ENCODE measurements at places on chromosomes 2 and 18.
A peak's percentile ranks its signal among the peaks of the same experiment; 100 is the strongest.

GRCh38 chr2:42186945-42187632 is 17.9 kb downstream of the EML4 start:
- no peak for DNase-seq

- DNase-seq, result no peak
Measured at GRCh38 chr2:236089271-236090026, 78.7 kb downstream of the GBX2 start.

GRCh38 chr18:54323970-54324369 is 33.7 kb downstream of the STARD6 start:
- DNase-seq, result no peak

DNA sequence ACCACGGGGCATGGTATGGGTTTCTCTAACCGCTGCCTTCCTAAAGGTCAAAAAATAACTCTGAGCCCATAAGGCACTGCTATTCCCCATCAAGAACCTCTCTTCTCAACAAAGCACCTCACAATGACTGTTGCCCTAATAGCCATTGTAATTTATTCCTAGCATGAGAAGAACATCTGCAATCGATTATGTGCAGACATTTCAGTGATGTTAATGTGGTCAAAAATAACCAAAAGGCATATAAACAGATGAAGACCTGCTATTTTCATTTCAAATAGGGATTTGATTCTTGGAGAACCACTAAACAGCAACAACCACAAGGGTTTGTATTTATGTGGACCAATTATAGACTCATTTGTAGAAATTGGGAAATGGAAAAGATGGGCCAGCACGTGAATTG is 356.6 kb downstream of the FBXO15 start:
- DNase-seq, result no peak

DNA sequence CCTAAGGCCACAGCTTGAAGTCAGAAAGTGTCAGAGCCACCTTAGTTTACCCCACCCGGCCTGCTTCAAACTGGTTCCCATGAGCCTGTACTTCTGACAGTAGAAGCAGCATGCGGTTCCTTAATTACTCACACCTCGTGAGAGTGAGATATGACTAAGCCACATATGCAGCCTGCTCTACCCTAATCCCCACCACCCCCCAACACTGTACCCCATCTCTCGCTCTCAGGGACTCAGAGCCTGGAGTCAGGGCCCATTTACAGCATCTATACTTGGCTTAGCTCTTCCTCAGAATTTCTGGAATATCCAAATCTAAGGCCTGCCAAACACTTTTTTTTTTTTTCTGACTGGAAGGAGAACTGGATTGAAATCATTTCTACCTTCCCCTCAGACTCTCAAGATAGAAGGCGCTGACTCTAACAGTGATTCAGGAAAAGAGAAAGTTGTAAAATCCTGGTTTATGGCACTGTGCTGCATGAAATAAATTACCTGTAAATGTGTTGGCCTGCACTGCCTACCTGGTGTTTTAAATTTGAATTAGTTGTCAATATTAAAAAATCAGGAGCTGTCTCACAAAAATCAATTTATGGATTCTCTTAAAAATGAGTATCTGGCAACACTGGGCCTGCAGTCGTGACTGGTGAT is 360.0 kb downstream of the RND3 start:
- DNase-seq, result no peak

GRCh38 chr18:79871026-79871390 is 73.3 kb downstream of the KCNG2 start:
- no peak for DNase-seq

GRCh38 chr2:212076456-212076855 is 462.1 kb downstream of the ERBB4 start:
- no peak for DNase-seq

- DNase-seq, result no peak
Measured at GRCh38 chr2:44470151-44470550, 108.4 kb downstream of the CAMKMT start.

GRCh38 chr2:14082640-14083039 is 549.9 kb upstream of the LRATD1 start:
- no peak for DNase-seq

DNA sequence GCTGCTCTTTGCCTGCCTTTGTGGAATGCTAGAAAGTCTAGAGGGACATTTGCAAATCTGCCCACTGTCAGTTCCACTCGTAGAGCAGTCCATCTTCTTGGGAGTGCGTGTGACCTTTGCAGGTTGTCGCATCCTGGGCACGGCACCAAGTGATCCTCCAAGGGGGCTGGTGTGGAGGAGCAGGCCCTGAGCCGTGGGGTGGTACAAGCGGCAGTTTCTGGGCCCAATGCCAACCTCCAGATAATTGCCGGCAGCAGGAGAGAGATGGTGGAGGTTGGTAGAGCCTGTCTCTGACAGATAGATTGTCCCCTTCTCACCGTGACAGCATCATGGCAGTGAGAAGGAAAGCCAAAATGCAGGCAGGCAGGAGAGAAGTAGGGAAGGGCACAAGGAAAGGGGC is 150.7 kb upstream of the SLC14A2 start:
- DNase-seq, result no peak

DNA sequence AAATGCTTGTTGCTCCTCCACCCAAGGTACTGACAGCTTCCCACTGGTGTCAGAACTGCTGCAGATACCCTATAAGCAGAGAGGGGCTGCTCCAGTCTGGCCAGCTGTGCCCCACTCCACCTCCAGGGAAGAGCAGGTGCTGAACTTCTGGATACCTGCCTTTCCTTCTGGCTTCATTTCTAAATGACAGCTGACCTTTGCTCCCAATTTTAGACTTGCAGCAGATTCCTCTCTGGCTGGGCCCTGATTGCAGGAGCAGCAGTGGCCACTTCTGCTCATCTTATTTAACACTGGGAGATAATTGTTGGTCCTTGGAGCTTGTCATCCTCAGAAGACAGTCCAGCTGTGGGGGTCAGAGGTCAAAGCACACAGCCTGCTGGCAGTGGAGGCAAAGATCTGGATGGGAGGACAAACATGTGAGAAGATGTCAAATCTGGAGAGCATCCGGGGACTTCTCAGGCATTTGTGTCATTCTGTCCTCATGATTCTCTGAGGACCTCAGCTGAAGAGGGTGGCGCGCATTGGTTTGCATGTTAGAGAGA is 38.9 kb downstream of the SETBP1 start:
- no peak for DNase-seq

DNA sequence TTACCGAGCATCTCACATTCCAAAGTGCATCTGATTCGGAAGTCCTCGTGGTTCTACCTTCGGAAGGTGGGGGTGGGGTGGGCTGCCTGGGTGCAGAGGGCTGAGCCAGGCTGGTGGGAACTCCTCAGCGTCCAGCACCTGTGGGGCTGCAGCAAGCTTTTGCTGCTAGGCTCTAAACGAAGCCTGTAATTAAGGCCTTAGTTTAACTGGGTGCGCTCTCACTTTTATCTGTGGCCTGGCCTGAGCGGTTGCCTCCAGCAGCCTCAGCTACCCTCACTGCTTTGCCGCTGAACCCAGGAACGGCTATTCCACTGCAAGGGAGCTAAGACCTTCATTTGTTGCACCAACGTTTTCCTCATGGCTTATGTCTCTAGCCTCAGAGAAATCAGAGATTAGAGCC is 48.4 kb downstream of the TMEM17 start:
- no peak for DNase-seq

- DNase-seq, result no peak
Measured at GRCh38 chr2:64212346-64212745, 68.1 kb upstream of the PELI1 start.

- DNase-seq, result no peak
Measured at GRCh38 chr2:28166956-28167355, 225.7 kb upstream of the FOSL2 start.

GRCh38 chr2:27369471-27370025 is 590 bp downstream of the EIF2B4 start:
- no peak for DNase-seq

DNA sequence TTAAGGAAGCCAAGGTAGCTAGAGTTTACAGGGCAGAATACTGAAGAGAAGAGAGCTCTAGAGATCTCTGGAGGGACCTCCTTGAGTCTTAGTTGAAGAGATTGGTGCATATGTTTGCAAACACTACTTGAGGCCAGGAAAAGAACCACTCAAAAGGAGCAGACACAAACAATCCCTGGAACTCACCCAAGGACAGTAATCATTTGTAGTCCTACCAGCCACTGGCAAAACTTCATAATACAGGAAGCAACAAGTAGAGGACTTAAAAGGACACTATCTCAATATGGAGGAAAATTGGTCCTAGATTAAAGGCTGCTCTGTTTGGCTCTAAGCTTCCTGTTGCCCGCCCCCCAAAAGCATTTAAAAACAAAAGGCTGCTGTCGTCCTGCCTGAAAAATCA is 46.9 kb upstream of the UBXN4 start:
- peak; percentile 85 for DNase-seq

GRCh38 chr18:32717126-32717525 is 55.7 kb downstream of the KLHL14 start:
- DNase-seq, result no peak

DNA sequence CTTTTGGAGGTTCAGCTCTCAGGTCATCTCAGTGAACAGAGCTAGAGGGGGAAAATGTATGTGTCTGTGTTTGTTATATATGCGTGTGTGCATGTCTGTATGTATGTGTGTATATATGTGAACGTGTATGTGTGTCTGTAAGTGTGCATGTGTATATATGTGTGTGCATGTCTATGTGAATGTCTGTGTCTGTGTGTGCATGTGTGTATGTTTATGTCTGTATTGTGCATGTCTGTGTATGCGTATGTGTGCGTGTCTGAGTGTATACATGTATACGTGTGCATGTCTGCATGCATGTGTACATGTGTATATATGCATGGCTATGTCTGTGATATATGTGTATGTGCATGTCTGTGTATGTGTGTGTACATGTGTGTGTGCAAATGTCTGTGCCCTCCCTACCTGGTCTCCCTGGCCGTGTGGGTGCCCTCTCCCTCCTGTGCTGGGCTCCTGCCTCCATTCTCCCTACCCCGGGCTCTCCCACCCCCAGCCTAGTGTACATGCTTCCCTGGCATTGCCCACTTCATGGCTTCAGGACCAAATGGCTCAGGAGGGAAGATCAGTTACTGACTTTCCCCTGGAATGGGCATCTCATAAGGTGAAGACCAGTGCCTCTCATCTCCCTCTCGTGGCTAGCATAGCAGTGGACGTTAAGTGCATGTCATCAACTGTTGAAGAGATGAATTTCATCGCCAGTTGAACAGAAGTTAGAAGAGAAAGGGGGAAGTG is 49.9 kb downstream of the TRAF3IP1 start:
- DNase-seq, result no peak

DNA sequence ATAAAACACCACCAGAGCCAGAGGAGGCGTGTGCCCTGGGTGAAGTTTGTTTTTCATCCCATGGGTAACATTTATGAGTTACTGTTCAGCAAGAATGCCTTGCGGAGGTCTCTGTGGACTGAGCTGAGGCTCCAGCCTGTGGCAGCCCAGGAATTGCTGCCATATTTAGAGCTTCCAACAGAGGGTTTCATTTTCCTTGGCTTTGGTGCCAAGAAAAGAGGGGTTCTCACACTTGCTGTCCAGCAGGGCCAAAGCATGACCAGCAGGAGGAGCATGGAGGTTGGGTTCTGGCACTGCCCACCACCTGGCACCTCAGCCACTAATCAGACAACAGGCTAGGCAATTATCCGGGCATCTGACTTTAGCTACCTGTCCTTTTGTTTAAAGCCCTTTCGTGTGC is 36.7 kb downstream of the EPAS1 start:
- DNase-seq, result no peak

GRCh38 chr2:60296219-60296955 is 257.1 kb downstream of the BCL11A start:
- no peak for DNase-seq

DNA sequence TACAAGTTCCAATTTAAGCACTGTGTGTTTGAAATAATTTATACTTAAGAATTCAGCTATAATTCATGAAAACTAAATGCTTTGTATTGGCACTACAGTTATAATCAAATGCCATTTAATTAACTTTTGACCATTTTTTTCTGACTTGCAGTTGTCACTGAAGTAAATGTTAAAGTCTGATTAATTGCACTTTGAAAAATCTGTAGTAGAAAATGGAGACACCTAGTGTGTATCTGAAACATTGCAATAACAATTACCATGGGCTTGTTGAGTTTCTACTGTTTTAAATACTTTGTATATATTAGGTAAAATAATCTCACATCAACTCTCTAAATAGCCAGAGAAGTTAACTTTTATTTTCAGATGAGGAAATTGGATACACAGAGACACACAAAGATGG is 458.6 kb upstream of the FSIP2 start:
- DNase-seq, result no peak

- DNase-seq, result no peak
Measured at GRCh38 chr2:161036926-161037325, 123.3 kb upstream of the TANK start.

GRCh38 chr2:168624028-168624427 is 168.0 kb downstream of the CERS6 start:
- DNase-seq, result no peak

DNA sequence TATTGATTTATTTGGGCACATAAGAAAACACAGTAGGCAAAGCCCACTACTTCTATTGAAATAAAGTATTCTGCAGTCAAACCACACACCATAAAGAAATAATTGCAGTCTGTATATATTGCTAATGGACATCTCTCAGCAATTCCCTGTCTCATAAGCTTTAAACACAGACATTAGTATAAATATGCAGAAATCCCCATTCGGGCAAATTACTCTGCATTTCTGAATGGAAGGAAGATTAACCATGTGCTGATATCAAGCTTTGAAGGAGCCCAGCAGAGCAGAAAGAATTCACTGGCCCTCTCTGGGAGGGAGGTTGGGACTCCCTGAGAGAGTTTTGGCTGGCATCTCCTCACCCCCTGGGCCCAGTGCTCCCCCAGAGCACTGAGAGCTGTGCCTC is 269.6 kb downstream of the ATAD2B start:
- DNase-seq, result no peak

DNA sequence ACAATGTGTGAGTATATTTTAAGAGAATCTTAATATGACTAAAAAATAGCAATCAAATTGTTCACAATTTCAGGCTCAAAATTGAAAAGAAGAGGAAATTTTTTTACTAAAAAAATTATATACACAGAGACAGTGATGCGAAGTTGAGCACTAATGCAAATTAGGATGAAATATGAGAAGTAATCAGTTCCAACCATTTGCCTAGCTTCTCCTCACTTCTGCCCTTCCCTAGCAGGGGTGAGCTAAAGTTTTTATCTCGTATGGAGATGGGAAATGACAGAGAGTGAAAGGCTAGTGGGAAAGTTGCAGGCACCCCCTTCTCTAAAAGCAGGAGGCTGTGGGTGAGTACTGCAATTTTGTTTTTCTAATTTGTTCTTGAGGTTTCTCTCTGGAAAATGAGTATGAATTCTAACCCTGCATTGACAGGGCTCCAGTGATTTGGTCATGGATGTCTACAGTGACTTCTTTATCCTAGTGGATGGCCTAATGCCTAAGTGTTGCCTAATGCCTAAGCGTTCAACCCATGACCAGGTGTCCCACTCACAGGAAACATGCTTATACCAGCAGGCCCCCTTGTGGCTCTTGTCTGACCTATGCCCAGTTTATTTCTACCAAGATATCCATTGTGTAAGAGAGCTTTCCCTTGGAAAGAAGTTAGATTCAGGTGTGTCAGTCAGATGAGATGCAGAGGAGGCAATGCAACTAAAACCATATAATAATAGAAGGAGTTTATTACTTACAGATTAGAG is 78.0 kb upstream of the HNMT start:
- no peak for DNase-seq
